Activated naive CD4-positive, alpha-beta T cell (primary cell): ENCODE measurements at places on chromosomes 3 and 15.

DNA sequence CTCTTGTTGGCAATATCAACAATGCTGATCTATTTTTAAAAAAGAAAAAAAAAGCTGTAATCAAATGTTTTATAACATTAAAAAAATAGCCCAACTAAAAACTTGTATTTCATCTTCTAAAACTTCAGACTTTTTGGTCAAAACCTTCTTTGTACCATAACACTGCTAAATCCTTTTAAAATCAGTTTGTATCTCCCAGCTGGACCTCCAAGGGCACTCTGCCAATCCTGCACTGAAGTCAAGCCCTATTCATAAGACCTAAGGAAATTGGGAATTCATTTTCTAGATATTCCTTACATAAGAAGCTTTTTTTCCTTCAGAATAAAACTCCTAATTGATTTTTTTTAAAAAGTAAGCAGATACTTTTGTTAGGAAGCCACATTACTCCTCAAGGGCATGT, 38.2 kb upstream of the HCLS1 start:
- DNase-seq = no peak

DNA sequence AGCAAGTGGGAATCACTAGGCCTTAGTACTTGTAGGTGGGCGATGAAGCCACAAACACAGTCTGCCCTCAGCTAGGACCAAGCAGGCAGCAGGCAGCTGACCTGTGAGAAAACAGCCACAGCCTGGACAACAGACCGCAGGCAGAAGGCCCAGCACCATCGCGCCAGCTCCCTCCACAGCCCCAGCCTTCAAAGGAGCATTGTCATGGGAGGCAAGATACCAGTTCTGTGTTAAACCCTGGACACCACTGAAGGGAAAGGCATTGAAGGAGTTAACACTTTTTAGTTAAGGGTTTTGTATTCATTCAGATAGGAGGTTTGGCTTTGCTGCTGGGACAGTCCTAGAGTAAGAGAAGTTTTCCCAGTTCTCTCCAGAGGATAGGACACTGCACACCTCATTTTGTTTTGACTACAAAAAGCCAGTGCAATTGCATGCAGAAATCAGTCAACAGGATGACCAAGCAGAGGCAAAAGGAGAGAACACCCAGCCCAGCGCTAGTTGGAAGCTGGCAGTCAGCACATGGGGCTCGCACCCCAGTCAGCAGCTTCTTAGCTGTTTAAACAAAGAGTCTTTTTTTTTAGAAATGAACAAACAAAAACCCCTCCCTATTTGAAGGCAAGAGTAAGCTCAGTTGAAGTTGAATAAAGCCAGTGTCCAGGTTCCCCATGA, 286.1 kb upstream of the TPM1 start:
- no peak for DNase-seq

- DNase-seq = peak; percentile 25
These were observed at the start of gene HMG20A for GRCh38 chr15:77420610-77421369. Gene HMG20A (plus strand): TSS chr15:77420888. CDS start chr15:77458408, 37,520 bp downstream.

DNA sequence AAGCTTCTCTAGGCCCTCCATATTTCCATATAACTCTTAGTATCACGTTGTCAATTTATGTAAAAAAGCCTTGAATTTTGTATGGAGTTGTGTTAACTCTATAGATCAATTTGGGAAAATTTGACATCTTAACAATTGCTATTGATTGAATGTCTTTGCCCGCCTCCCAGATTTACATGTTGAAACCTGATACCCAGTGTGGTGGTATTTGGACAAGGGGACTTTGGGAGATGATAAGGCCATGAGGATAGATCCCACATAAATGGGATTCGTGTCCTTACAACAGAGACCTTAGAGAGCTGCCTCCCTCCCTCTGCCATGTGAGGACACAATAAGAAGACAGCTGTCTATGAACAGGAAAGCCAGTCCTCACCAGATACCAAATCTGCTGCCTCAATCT, 21.1 kb upstream of the TNK2 start:
- no peak for DNase-seq

GRCh38 chr3:126731044-126731443, 27.0 kb downstream of the CHCHD6 start:
- DNase-seq = no peak

DNA sequence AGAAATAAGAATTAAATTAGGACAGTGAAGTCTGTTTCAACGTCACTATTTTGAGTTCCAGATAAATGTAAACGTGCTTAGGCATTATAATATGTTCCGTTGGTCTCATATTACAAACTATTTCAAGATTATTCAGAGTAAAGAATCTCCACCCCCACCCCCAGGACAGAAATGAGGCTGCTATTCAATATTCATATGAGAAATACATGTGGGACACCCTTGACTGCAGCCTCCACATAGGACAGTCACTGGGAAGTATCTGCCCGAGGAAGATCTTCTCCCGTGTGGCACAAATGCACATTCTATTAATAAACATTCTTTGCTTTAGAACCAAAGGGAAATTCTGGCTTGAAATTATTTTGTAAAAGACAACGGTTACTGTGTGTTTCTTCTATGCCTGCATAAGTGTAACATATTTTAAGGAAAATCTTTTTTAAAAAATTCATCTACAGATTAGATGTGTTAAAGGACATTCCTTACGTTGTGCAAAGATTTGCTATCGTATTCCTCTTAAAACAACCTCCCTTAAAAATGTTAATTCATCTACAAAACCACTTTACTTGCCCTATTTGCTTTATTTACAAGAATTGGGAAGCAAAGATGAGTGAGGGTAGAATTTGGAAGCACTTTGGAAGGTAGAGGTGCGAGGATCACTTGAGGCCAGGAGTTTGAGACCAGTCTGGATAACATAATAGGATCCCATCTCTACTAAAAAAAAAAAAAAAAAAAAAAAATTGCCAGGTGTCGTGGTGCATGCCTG, 148.3 kb upstream of the SOX14 start:
- DNase-seq = no peak

- peak; percentile 25 for DNase-seq
These were observed at the start of gene CMTM7 for GRCh38 chr3:32391643-32392535. Gene CMTM7 (plus strand): TSS chr3:32391853. CDS start chr3:32391907, 54 bp downstream.

GRCh38 chr3:30630238-30631030, 24.0 kb downstream of the TGFBR2 start:
- DNase-seq = no peak

- DNase-seq = no peak
These were observed 471.8 kb downstream of the GRM7 start for GRCh38 chr3:7332696-7333095.

- no peak for DNase-seq
These were observed 17.2 kb downstream of the CPA3 start for GRCh38 chr3:148882288-148882687.

DNA sequence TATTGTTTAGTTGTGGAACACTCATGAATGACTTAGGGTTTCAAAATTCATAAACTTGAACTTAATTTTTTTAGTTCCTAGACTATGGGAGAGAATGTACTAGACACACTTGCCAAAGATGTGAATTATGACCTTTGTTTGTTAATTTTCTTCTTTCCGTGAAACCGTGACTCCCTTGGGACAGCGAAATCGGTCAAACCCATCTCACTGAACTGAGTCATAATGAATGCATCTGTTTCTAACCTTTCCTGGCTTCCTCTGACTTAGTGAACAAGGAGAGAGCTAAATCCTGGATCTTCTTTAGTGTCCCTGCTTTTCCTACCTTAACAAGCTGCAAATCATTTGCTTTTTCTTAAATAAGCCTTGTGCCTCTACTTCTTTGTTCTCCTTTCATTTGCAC, 85.5 kb downstream of the LARS2 start:
- DNase-seq = no peak

- no peak for DNase-seq
These were observed 51.0 kb upstream of the MKRN3 start for GRCh38 chr15:23514484-23514883.

GRCh38 chr3:15538345-15538744, 16.8 kb upstream of the COLQ start:
- DNase-seq = no peak

- DNase-seq = no peak
These were observed 175.2 kb upstream of the SOX14 start for GRCh38 chr3:137588871-137589270.

DNA sequence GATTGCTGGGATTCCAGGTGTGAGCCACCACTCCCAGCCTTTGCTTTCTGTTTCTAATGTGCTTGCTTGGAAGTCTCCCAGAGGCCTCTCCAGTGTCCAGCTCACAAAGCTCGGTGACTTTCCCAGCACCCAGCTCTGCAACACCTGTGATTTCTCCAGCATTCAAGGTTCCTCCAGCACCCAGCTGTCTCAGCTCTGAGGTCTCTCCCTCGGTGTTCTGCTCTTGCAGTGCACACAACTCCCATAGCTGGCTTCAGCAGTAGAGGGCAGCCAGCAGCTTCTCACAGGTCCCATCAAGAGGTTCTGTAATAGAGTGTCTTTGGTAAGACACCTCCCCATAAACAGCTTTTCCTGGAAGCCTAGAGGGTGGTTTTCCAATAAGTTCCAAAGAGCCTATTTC, 75.1 kb downstream of the GRM7 start:
- no peak for DNase-seq

DNA sequence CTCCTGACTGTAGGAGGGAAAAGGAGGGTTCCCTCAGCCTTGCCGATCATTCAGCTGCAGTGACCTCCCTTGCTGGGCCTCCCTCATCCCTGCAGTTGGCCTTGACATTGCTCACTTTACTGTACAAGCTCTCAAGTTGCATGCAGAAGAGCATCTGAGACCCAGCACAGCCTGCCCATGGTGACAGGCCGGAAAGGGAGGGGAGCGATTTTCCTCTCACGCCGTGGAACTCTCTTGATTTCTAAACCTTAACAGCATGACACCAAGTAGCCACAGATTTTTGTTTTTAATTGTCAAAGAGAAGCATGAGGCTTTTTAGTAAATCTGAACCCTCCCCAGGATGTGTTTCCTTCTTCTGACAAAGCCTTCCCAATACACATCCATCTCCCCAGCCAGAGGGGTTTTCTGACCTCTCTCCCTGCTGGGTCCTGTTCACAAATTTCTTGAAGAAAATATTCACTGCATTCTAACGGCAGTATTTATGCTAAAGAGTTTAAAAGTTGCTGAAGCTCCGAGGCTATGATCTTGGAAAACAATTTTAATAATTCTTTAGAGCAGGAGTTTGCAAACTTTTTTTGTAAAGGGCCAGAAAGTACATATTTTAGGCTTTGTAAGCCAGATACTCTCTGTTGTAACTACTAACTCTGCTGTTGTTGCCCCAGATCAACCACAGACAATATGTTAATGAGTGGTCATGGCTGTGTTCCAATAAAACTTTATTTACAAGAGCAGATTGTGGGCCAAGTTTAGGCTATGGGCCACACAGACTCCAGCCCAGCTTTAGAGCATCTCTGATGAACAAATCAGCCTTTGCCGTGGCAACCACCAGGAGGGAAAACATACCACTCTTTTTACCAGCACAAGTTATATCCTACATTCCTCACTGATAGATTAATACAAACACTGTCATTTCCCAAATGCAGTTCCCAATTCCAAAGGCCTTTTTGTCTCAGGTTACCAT, 34.8 kb downstream of the LMCD1 start:
- no peak for DNase-seq

GRCh38 chr3:65303431-65303830, 615.6 kb upstream of the ADAMTS9 start:
- no peak for DNase-seq

DNA sequence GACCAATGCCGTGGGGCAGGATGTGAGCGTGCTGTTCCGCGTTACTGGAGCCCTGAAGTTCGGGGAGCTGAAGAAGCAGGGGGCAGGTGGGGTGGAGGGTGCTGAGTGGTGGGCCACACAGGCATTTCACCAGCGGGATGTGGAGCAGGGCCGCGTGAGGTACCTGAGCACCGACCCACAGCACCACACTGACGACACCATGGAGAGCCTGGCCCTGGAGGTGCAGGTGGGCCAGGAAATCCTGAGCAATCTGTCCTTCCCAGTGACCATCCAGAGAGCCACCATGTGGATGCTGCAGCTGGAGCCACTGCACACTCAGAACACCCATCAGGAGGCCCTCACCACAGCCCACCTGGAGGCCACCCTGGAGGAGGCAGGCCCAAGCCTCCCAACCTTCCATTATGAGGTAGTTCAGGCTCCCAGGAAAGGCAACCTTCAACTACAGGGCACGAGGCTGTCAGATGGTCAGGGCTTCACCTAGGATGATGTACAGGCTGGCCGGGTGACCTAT, 179.6 kb downstream of the TBC1D2B start:
- no peak for DNase-seq

DNA sequence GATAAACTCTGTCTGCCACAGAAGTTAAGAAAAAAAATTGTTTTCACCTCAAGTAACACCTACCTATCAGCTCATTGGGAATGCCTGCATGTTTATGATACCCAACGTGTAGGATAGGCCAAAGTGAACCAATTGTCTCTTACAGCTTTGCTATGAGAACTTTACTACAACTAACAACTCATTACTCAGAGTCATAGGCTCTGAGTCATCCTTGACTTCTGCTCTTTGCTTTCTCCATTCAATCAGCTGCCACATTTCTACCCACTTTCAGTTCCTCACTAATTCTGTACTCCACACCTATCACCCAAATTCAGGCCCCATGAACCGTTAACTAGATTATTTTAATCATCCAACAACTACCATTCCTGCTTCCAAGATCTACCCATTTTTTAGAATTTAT, 843.9 kb downstream of the TUSC7 start:
- DNase-seq = no peak

DNA sequence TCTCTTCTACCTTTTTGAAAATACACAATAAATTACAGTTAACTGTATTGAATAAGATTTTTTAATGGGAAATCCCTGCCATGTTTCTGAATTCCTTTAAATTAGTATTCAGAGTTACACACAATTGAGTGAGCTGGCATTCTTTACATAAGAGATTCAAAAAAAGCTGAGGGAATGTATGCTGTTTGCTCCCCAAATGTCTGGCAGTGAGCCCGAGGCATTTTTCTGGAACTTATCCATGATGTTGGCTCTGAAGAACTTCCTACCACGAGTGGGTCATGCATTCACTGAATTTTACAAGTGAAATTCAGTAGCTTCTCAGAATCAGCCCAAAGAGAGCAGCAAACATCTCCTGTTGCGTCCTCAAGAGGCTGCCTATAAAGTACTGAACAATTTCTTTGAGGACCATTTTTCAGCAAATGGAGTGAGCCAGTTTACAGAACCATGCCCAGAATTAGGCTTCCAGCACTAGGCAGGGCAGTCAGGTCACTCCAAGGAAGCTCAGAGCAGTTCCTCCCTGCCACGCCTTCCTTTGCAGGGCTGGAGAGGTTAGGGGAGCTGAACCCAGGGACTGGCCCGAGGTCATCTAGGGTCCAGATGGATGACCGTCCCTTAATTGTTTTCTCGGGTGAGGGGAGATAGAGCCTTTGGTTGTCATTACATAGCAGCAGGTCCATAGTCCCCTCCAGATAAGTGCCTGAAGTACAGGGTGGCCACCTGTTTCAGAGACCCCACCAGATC, 21.2 kb downstream of the GABRA5 start:
- DNase-seq = no peak

GRCh38 chr3:46049093-46049492, 21.8 kb upstream of the XCR1 start:
- no peak for DNase-seq

- no peak for DNase-seq
These were observed 89.5 kb upstream of the IL12A start for GRCh38 chr3:159899166-159899565.

- no peak for DNase-seq
These were observed 1.0 kb downstream of the MYO9A start for GRCh38 chr15:72116731-72117485.
